ENCODE measurements at places on chromosomes 4 and X.

DNA sequence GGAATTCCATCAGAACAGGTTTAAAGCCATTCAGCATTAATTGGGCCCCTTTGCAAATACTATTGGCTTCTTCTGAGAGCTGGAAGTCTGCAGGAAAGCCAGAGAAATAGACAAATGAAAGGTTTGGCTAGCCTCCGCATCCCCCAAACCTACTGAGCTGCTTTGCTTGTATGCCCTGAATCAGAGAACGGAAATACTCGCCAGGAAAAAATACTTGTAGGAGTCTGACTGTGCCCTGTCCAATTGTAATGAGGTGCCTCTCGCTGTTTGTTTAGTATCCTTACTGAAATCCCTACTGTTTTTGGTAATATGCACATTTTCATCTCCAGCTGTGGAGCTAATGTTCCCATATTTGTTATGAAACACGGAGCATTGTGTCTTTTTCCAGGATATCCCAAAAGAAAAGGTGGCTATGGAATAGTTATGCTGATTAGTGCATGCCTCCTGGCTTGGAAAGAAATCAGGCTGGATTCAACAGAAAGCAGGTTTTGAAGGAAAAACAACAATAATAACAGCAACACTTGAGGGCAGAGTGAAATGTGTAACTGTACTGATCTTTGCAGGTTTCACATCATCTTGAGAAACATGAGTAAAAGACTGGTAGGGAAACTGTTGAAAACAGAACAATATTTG lies 50.7 kb upstream of the NLGN4X start:
- no peak for DNase-seq

GRCh38 chr4:156583265-156583664 lies 388.3 kb downstream of the PDGFC start:
- DNase-seq: no peak

GRCh38 chr4:105979506-105979905 lies 84.2 kb downstream of the NPNT start:
- DNase-seq: no peak

DNA sequence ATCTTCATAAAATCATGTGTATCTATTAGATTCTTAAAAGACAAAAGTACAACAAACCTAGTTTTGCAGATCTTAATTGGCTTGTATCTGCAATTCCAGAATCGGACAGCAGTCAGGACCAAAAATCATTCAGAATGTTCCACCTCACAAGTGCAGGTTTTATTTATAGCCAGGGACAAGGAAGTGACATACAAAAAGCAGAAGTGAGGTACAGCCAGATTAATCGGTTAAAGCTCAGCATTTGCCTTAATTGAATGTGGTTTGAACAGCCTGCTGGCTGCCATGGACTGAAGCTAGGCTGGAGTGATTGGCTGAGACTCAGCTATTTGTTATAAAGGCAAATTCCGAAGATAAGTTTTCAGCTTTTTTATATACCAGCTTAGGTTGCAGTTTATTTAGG lies 932.6 kb downstream of the C4orf33 start:
- DNase-seq: no peak

- no peak for DNase-seq
Observed at GRCh38 chr4:156623376-156623775, 348.2 kb downstream of the PDGFC start.

DNA sequence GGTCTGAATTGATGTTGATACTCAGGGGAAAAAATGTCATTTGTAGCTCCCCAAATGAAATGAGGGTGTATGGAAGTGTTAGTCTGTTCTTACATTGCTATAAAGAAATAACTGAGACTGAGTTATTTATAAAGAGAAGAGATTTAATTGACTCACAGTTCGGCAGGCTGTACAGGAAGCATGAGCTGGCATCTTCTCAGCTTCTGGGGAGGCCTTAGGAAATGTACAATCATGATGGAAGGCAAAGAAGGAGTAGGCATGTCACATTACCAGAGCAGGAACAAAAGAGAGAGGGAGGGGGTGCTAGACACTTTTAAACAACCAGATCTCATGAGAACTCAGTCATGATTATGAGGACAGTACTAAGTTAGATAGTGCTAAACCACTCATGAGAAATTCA lies 1199.9 kb upstream of the DIAPH2 start:
- no peak for DNase-seq

GRCh38 chr4:176464748-176465147 lies 145.0 kb downstream of the SPCS3 start:
- no peak for DNase-seq

DNA sequence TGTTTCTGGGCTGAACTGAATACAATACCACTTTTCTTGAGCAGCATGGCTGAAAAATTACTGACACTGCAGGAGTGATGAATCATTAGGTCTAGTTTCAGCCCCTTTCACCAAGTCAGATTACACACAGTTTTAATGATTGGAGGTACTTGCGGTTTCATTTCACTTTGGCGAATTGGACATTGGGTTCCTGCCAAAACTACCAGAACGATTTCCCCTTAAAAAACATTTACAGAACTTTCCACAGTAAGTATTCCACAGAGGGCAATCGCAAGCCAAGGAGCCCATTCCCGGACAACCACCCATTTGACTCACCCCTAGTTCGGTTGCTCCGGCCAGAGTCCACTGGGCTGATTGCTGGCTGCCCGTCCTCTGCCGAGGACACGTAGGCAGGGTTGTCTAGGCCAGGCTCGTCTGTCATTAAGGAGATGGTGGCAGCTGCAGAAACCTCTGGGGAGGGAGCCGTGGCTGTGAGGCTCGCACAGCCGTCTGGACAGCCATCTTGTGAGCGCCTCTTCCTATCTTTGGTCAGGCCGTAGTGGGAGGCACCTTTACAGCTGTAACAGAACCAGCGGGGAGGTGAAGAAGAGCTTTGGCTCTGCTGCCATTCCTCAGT lies 83.5 kb downstream of the LNX1 start:
- peak; percentile 95 for DNase-seq

- DNase-seq: peak; percentile 71
Observed at GRCh38 chr4:89737888-89738287, 99.1 kb downstream of the SNCA start.
